ENCODE measurements at places on chromosomes 7 and 10. TPM values are rescaled to one million over a fixed set of nuclear protein-coding genes. Genes with fewer than 3 reads are reported as not detected.

WIPF3 gene
- 8.0 TPM for total RNA-seq

RBM20 gene
- 101 TPM for total RNA-seq

EPHB6 gene
- total RNA-seq, result 4.4 TPM

TAS2R41 gene
- total RNA-seq, result not detected

RAPGEF5 gene
- 16.5 TPM for total RNA-seq

PNLIPRP3 gene
- total RNA-seq, result not detected
